NCI-H446 (cell line): ENCODE measurements at places on chromosomes 6 and 20.

DNA sequence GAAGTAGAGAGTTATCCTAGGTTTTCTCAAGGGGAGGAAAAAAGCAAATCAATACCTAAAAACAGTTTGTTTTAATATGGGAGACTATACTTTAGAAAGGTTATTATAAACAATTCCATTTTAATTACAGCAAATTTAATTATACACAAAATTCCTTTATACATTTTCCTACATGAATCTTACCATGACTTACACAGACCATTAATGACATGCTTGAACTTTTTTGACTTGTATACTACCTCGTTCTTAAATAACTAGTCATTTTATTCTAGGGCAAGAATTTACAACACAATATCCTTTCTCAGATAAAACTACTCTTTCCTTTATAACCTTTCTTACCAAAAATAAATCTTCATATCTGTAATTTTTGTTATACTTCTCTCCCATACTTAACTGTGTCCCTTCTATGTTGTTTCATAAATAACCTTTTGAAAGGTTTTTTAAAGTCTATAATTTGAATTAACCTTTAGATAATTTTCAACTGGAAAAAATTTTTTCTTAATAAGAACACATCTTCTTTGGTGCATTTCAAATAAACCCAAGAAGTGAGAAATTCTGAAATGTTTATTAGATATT lies 729.4 kb downstream of the TENT5A start:
- no peak for DNase-seq

DNA sequence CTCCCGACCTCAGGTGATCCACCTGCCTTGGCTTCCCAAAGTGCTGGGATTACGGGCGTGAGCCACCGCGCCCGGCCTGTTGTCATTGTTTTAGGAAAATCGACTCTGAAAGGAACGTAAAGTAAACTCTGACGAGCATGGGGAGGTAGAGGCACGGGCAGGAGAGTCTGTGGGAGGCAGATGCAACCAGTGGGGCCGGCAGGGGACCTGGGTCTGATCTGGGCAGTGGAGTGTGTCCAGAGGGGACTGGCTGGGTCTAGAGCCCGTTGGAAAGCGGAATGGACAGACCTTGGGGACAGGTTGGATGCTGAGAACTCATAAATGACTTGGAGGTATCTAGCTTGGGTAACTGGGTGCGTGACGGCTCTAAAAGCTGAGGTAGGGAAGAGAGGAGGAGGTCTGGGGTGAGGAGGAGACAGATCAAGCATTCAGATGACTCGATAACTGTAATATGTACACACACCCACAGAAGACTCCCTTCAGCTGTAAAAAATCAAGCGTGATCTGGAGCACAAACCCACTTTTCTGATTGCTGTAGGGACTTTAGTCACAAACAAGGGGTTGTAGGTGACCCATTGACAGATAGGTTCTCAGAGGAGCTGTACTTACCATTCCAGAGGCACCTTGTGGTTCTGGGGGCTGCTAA lies 22.4 kb downstream of the MANBAL start:
- DNase-seq = no peak

GRCh38 chr6:169097381-169097959 lies 156.2 kb downstream of the THBS2 start:
- no peak for DNase-seq

- DNase-seq = peak; percentile 27
These were observed 83.0 kb downstream of the SLC22A3 start for GRCh38 chr6:160431226-160431625.

DNA sequence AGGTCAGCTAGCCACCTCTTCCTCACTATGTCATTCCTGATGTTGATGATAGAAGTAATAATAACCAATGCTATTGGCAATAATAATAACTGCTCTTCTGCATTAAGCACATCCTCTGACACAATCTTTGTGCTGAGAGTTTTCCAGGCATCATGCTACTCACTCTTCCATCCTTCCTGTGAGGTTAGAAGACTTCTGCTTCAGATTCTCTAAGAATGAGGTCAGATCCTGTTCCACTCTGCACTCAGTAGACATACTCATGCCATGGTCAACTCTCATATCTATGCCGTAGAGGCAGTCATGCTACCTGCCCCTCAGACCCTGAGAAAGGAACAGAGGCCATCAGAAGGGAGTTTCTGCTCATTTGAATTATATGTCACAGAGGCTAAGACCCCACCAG lies 98.1 kb upstream of the TOP1 start:
- DNase-seq = no peak

GRCh38 chr20:33552519-33552918 lies 62.6 kb downstream of the CBFA2T2 start:
- no peak for DNase-seq

- DNase-seq = no peak
These were observed 331.5 kb upstream of the MAP3K7 start for GRCh38 chr6:90918361-90918760.

- no peak for DNase-seq
These were observed 94.0 kb upstream of the MCHR2 start for GRCh38 chr6:100088009-100088408.
